Calu3 (cell line): ENCODE measurements at places on chromosomes 7 and 10.

DNA sequence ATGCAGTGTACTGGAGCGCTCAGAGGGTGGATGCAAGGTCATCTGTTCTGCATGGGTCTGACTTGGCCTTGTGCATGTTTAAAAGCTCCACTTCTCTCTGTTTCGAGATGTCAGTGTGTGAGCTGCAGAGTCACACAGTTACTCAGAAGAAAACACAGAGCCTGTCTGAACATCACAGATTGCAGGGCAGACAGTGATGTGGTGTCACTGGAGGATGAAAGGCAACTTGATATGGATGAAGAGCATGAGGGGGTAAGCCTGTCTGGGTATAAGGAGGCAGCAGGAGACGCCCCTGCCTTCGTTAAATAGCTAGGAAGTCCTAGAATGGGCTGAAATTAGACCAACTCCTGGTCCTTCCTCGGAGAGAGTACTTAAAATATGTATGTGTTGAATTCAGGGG lies 67.5 kb upstream of the LRRC18 start:
- H3K27me3 ChIP-seq = peaks cover 49% of the 10 kb centered on the region
- H3K27ac ChIP-seq = no peak overlapping the region
- no peaks in the 10 kb centered on the region for H3K4me1 ChIP-seq

GRCh38 chr7:77293046-77293445 lies 93.4 kb upstream of the FGL2 start:
- no peak overlapping the region for H3K27ac ChIP-seq
- DNase-seq = no peak
- H3K4me1 ChIP-seq = no peaks in the 10 kb centered on the region
- no peak overlapping the region for H3K4me3 ChIP-seq
- H3K27me3 ChIP-seq = no peaks in the 10 kb centered on the region

- H3K27ac ChIP-seq = no peak overlapping the region
- no peaks in the 10 kb centered on the region for H3K27me3 ChIP-seq
- no peak overlapping the region for H3K4me3 ChIP-seq
These were observed 7.8 kb upstream of the PNPLA8 start for GRCh38 chr7:108533712-108534111.

GRCh38 chr7:154744256-154744860 lies 258.6 kb downstream of the PAXIP1 start:
- no peak overlapping the region for H3K4me3 ChIP-seq
- H3K27ac ChIP-seq = no peak overlapping the region
- DNase-seq = peak; percentile 25

- no peak overlapping the region for H3K27ac ChIP-seq
- H3K4me3 ChIP-seq = no peak overlapping the region
- no peaks in the 10 kb centered on the region for H3K36me3 ChIP-seq
These were observed 19.5 kb downstream of the LRMDA start for GRCh38 chr10:75450644-75451640.

GRCh38 chr10:12823328-12823727 lies 178.2 kb downstream of the CCDC3 start:
- no peaks in the 10 kb centered on the region for H3K4me1 ChIP-seq
- H3K36me3 ChIP-seq = no peaks in the 10 kb centered on the region
- peaks cover 90% of the 10 kb centered on the region for H3K27me3 ChIP-seq
- no peak overlapping the region for H3K4me3 ChIP-seq
- no peak for DNase-seq

DNA sequence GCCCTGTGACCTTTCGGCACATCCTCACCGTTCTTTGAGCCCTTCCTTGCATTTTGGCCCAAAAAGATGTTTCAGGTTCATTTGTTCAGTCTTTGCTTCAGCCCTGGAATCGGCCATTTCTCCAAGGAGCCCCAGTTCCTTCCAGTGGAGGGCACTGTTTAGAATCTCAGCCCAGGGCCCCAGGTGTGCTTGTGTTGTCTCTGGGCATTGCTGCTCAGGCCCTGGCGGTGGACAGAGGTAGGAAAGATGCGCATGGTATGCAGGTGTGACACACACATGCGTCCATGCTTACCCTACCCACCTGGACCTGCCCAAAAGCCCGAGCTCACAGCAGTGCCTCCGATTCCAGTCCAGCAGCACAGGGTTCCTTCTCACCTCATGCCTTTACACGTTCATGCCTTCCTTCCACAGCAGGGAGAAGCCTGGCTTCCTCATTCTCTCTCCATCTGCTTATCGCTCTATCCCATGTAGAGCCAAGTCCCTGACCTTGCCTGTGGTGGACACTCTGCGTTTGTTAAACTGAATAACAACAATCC lies 70.6 kb downstream of the LHPP start:
- H3K36me3 ChIP-seq = peaks cover 7% of the 10 kb centered on the region
- H3K4me3 ChIP-seq = no peak overlapping the region
- no peak overlapping the region for H3K27ac ChIP-seq
- DNase-seq = peak; percentile 46

GRCh38 chr7:44961844-44962482 lies 16.9 kb downstream of the MYO1G start:
- peaks cover 22% of the 10 kb centered on the region for H3K27me3 ChIP-seq
- H3K27ac ChIP-seq = no peak overlapping the region
- no peaks in the 10 kb centered on the region for H3K36me3 ChIP-seq
- no peak for DNase-seq
- H3K4me1 ChIP-seq = no peaks in the 10 kb centered on the region

- H3K4me3 ChIP-seq = no peak overlapping the region
- H3K27ac ChIP-seq = no peak overlapping the region
- H3K36me3 ChIP-seq = no peaks in the 10 kb centered on the region
- no peak for DNase-seq
These were observed 23.9 kb downstream of the LIPM start for GRCh38 chr10:88826388-88826787.

DNA sequence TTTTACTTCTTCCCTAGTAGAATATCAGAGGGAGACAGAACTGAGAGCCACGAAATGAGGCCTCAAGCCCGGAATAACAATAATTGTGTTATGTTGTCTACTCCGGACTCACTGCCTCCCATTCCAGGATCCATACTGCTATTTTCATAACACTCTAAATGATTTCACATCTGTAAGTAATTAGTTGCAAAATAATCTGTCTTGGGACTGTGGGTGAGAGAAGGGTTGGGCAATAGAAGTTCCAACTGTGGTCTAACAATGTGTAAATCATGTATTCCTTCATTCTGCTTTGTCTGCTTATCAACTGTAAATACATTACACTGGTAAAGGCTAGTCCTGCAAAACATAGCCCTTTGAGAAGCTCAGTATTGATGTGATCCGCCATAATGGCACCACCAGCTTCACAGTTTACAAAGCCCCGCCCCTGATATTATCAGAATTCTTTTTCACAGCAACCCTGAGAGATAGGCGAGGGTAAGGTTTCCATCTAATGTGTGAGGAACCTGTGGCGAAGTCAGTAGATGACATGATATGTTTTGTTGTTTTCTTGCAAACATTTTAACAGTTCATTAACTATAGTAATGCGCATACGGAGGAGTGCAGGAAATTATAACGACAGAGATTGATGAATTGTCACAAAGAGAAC lies 265.7 kb upstream of the BMPER start:
- no peaks in the 10 kb centered on the region for H3K27me3 ChIP-seq
- H3K4me3 ChIP-seq = no peak overlapping the region
- no peak for DNase-seq
- no peaks in the 10 kb centered on the region for H3K36me3 ChIP-seq
- H3K4me1 ChIP-seq = no peaks in the 10 kb centered on the region
- no peak overlapping the region for H3K27ac ChIP-seq

GRCh38 chr7:133688483-133689239 lies 435.8 kb downstream of the EXOC4 start:
- no peaks in the 10 kb centered on the region for H3K27me3 ChIP-seq
- H3K27ac ChIP-seq = peak overlapping the region; percentile 42
- H3K4me1 ChIP-seq = peaks cover 8% of the 10 kb centered on the region
- H3K36me3 ChIP-seq = no peaks in the 10 kb centered on the region
